Placental epithelial cell (primary cell): ENCODE measurements at places on chromosomes 3 and 15. TPM values are rescaled to one million over a fixed set of nuclear protein-coding genes. Genes with fewer than 3 reads are reported as not detected.

Gene RNF123
- total RNA-seq = 36.9 and 38.8 TPM in 2 replicates

Gene ACTC1
- 0.11 TPM in 1 of 2 replicates, not detected in the other for total RNA-seq

Gene TFRC
- total RNA-seq = 36.5 and 43.7 TPM in 2 replicates

Gene GOLGA6D
- not detected in 2 replicates for total RNA-seq

Gene GABRA5
- total RNA-seq = 4.6 and 5.9 TPM in 2 replicates

Gene TIMP4
- 0.39 and 7.8 TPM in 2 replicates for total RNA-seq

Gene CNTN4
- not detected in 2 replicates for total RNA-seq

Gene CISH
- total RNA-seq = 1.5 and 3.9 TPM in 2 replicates

Gene NTRK3
- under 0.01 TPM in 2 replicates for total RNA-seq
